ENCODE measurements at places on chromosomes 3 and 15.
A peak's percentile ranks its signal among the peaks of the same experiment; 100 is the strongest.

- no peak for DNase-seq
Observed at GRCh38 chr15:62899090-62899493, 143.5 kb upstream of the TPM1 start.

- DNase-seq: no peak
Observed at GRCh38 chr3:48372377-48372770, 355 bp downstream of the FBXW12 start.

DNA sequence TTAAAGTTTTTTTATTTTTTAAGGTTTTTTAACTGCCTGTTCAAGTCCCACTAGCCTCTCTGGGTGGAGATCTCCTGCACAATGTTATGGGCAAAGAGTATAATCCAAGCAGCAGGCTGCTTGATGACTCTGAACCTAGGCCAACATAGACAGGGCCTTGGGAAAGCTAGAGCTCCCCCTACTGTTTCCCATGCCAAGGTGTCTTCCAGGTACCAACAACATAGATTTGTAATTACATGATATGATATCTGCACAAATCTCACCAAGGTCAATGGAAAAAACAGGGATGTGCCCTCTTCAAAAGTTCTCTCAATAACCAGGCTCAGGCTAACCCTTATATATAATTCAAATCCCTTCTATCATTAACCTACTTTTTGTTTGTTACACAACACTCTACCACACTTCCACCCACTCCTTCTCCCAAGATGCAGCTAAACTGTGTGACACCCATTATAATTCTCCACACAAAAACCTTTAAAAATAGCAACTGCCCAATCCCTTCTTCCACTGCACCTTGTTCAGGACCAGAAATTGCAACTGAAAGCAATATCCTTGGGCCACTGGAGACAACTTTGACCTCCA, 43.8 kb downstream of the RBM15B start:
- peak; percentile 59 for DNase-seq

DNA sequence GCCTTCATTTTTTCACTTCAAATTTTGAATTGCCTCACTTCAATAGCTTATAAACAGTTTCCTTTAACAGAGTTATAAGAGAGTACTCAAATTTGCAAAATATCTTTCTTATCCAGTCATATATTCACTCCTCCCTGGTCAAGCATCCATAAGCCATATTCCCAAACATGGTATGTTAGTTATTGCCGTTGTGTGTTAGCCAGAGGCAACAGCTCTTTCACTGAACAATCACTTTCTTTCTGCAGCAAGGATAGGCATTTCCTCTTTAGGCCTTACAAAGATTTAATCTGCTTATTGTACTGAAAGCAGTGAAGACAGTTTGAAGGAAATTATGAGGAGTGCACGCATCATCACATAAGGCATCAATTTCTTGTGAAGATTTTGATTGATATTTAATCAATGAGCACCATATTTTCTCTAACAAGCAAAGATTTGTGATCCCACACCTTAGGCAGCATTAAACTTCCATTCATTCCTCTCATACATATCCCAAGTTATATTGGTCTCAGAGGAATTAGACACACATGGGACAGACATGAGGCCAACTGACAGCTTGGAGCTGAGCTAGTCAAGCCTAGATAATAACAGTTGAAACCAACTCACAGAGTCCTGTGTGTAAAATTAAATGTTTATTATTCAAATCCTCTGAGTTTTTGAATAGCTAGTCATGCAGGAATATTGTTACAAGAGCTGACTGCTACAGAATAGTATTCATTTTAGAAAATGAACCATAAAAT, 80.0 kb upstream of the EPHA6 start:
- no peak for DNase-seq

DNA sequence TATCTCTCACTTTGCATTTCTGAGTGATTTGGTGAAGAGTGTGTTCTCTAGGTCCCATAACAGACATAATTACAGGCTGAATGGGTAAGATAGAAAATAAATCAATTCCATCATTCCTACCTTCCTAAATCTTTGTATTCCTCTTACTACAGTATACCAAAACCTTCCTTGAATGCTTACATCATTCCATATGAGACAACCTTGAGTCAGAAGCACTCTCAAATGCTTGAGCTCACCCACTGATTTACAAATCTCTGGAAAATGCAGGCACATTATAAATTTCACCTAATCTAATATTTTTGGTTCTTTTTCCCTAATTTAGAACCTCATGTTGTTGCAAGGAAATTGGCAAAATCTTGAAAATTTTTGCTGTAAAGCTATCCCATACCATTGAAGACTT, 239.1 kb downstream of the CBLB start:
- DNase-seq: no peak

DNA sequence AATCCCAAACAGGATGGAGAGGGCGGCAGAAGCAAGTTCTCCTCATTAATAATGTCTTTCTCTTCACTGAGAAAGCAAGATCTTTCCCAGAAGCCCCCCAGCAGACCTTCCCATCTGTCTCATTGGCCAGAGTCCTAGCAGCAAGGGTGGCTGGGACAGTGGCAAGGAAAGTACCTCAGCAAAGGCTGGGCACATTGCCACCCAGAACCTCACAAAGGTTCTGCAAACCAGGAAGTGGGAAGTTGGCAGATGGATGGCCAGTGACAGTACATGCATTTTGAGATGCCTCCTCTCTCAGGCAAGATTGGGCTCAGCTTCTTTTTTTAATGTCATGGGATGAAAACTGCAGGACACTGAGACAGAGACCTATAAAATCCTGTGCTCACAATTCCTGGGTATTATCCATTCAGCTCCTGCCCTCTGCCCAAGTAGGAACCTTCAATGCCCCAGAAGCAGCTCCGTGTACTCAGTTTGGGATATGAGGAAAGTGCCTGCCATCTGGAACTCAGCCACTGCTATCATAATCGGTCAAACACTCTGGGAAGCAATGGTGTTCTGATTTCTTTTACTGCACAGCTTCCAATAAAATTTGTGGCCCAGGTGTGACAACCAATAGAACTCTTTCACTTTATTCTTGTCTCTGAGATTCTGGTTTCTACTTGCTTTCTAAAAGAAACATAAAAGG, 25.5 kb downstream of the DPH3 start:
- no peak for DNase-seq

Measured in GM20000 (cell line).